Activated T-cell treated with anti-CD3 and anti-CD28 coated beads, Interleukin-2, amount 50 U/mL, for 72 hours (primary cell): ENCODE measurements at places on chromosomes 7 and 10.

GRCh38 chr7:78148166-78148894 is 349.8 kb downstream of the PHTF2 start:
- DNase-seq: no peak

DNA sequence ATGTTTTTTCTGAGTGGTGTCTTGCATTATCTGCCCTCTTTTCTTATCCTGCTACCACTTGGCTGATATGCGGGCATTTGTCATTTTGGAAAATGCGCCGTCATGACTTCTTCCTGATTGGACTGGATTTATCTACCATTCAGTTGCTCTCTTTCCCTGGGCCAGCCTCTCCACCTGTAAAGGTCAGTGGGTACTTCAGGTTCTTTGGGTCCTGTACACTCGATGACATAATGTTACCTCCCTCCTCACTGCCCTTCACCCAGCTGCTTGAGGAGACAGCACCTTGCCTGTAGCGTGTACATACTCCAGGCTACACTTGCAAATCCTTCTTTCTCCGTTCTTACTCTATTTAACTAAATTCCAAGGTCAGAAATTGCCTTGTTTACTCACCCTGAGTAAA is 83.7 kb downstream of the RBM33 start:
- DNase-seq: no peak

- DNase-seq: no peak
Measured at GRCh38 chr7:159102681-159103381, 41.8 kb downstream of the VIPR2 start.

- DNase-seq: no peak
Measured at GRCh38 chr10:28592953-28593352, 60.0 kb downstream of the WAC start.

- DNase-seq: no peak
Measured at GRCh38 chr7:129796186-129796775, 156.5 kb downstream of the UBE2H start.

- no peak for DNase-seq
Measured at GRCh38 chr7:51354434-51354833, 37.8 kb upstream of the COBL start.

DNA sequence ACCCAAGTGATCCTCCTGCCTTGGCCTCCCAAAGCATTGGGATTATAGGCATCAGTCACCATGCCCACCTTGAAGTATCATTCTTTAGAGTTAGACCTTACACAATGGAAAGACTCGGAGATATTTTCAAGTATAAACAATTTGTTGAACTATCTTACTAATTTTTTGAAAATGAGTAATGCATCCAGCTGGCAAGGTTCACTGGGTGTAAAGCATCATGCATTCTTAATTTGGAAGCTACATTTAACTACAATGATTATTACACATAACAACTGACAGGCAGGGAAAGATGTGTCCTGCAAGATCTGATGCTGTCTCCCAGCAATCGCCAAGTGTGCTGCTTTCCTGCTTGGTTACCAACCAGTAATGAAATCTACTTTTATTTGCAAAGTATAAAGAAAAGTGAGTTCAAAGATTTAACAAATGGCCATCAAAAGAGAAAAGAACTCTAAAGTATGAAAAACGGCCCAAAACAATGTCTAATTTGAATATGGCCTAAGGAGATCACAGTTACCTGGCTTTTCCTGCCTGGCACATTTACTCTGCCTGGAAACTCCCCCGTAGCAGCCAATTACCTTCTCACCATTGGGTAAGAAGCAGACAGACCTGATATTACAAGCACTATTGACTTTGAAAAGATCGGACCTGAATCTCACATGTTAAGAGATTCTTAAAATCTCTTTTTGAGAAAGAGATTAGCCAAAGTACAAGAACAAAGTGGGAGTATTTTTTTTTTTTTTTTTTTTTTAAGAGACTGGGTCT is 59.3 kb upstream of the NMT2 start:
- DNase-seq: no peak

DNA sequence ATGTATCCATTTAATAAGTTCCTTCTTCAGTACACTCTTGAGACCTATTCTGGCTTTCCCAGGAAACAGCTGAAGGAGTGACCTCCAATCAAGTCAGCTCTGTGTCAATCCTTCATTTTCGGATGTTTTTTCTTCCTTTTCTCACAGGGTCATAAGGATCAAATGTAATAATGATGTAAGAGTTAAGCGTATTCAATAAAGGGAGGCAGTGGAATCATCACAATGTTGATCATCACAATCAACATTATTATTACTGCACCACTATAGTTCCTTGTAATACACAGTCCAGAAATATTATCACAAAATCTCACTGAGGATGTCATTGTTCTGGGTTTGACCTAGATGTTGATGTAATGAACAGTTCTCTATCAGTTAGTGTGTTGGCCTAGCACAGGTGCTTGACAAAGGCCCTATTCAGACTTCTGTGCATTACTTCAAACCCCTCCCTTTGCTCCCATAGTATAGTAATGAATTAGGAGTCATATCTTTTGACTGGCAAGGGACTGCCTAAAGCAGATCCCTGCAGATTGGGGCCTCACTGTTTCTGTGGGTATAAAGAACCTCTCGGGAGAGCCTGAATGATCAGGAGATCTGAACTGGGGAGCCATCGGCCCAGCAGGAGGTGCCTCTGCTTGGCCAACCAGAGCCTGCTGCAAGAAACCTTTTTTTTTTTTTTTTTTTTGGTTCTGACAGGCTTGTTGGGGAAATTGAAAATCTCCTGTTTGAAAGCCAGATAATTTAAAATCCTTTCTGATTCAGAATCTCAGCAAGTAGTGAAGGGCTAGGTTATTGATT is 100.6 kb downstream of the KAT6B start:
- no peak for DNase-seq

DNA sequence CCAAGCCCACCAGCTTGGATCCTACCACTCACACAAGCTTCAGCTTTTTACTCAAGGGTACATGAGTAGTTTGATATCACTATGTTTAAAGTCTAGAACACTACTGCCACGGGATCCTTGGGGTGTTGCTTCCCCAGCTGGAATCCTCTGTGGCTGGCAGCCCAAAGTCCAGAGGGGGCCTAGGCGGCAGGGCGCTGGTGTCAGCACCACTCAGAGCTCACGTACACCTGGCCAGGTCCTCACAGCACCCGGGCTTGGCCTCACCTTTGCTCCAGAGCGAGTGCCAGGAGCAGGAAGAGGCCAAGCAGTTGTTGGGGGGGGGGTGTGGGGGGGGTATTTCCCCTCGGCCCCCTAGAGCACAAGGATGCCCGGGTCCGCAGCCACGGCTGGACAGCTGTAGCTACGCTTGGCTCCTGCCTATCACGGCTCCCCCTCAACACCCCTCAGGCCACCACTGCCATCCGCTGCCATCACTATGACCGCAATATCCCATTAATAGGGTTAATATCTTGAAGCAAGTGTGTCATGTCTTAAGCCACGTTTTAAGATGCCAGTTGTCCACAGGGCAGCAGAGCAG is 17.0 kb downstream of the ZDHHC6 start:
- DNase-seq: no peak
